ENCODE measurements at places on chromosomes 11 and 22.

- peak; percentile 70 for DNase-seq
These were observed 535 bp downstream of the AQP11 start for GRCh38 chr11:77590194-77590782.

GRCh38 chr11:2940147-2940920 is 11.1 kb upstream of the PHLDA2 start:
- no peak for DNase-seq

- DNase-seq: peak; percentile 78
These were observed at the start of gene RAC2 for GRCh38 chr22:37244114-37244921. TSS of gene RAC2 (minus strand) at chr22:37244269. CDS start at chr22:37244148, 121 bp downstream.

GRCh38 chr11:43874738-43875137 is 5.9 kb upstream of the ALKBH3 start:
- no peak for DNase-seq

GRCh38 chr22:23518376-23519187 is 61.5 kb downstream of the IGLL1 start:
- no peak for DNase-seq

DNA sequence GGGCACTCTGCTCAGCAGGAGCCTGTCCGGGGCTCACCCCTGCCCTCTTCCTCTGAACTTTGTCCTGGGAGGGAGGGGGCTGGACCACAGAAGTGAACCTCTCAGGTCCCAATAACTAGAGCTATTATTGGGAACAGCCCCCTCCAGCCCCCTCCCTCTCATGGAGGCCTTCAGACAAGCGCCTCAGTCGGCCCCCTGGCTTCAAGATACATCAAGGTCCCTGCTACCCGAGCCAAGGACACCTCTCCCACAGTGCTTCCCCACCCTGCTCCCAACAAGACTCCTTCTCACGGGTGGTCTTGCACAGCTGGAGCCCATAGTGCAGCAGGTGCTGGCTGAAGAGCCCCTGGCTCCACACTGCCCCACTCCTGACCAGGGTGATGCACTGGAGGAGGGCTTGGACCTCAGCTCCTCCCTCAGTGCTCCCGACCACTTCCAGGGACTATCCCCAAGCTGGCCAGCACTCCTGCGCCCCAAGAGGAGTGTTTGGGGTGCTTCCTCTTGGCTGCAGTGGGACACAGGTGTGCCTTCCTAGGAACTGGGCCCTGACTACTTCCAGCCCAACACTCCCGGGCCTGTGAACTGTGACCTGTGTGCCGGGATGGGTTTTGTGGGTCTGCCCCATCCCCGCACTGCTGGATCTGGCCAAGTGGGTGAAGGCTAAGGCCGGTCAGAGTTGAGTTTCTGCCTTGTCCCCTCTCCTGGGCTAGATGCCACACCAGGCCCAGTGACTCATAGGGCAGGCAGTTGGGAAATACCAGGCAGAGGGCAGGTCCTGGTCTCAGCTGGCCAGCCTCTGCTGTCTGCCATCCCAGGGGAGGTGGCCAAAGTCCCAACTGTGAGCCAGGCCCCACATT is 2.2 kb downstream of the PNPLA2 start:
- DNase-seq: no peak

DNA sequence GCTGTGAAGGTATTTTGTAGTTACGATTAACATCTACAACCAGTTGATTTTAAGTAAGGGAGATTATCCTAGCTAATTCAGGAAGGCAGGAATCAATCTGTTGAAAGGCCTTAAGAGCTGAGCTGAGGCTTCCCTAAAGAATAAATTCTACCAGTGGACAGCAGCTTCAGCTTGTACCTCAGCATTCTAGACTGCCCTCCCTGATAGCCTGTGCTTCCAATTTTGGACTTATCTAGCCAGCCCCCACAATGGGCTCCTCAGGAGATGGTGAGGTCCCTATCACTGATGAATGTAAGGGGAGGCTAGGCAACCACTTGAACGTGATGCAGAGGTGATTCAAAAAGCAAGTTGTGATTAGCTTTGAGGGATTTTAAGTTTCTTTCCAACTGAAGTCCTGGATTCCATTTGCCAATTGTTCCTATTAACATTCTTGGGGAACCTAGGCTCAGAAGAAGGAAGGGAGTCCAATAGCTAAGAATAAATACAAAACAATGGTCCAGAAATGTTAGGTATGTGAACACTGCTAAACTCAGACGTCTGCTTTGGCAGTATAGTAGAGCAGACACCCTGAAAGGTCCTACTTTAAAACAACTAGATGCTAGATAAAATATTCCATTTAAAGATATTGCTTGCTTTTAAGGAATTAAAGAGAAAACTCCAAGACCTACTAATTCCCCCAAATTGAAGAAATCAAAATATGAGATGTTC is 404.3 kb upstream of the TENM4 start:
- no peak for DNase-seq

DNA sequence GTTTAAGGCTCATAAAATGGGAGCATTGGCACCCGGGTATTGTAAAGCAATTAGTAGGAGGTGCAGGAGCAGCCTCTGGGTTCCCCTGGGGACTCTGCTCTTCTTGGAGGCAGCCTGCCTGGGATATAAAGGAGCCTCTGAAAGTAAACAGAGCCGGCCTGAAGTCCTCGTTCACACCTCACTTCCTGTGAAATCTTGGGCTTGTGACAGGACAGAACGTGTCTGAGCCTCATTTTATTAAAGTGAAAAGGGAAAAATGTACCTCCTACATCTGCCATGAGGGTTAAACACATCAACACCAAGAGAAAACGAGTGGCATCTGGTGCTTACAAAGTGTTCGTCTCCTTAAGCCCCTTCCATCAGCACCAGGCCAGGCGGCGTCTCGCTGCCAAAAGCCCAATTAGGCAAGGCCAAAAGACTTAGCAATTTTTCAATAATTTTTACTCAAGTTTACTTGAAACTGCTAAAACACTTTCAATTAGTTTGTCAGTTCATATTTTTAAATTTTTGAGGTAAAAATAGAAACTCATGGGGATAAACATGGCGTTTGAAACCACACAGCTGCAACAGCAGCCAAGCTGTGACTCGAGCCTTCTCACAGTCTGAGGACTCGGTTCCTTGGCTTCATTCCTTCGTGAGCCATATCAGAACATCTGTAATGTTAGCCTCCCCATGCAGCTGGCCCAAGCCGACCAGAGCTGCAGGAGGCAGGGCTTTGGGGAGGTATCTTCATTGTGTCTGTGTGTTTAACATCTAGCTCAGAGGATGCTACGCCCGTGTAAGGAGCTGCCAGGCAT is 33.6 kb downstream of the MAP6 start:
- peak; percentile 26 for DNase-seq

DNA sequence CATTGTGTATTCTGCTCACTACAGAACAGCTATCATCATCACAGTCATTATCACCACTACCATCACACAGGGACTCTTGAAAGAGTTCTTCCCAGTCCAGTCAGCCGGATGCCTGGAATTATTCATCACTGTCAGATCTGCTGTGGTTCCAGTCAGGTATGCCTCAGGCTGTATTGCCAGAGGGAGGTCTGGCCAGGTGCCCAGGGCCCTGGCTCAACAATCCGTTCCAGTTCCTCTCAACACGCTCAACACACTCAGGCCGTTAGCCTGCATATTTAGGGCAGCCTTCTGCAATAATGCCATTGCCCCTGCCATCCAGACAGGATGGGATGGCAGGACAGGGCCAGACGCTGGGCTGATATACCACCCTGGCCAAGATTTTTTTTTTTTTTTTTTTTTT is 28.6 kb upstream of the RASL10A start:
- peak; percentile 98 for DNase-seq

DNA sequence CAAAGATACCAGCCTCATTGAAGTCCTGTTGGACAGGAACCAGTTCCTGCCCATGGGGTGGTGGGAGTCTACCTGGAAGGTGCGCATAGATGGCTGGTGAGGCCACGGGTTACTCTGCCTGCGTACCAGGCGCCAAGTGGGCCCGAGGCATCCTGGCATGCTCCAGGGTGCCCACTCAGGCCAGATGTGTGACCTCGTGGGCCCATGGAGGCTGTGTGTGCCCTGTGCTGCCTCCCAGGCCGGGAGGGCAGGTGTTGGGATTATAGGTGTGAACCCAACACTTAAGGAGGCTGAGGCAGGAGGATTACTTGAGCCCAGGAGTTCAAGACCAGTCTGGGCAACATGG is 23.1 kb downstream of the TANGO2 start:
- no peak for DNase-seq

- DNase-seq: peak; percentile 50
These were observed 7.2 kb downstream of the POLD4 start for GRCh38 chr11:67345920-67346819.

- DNase-seq: no peak
These were observed 11.3 kb downstream of the POLDIP3 start for GRCh38 chr22:42603427-42603826.

- DNase-seq: no peak
These were observed 8.9 kb downstream of the MRTFA start for GRCh38 chr22:40627612-40628011.

DNA sequence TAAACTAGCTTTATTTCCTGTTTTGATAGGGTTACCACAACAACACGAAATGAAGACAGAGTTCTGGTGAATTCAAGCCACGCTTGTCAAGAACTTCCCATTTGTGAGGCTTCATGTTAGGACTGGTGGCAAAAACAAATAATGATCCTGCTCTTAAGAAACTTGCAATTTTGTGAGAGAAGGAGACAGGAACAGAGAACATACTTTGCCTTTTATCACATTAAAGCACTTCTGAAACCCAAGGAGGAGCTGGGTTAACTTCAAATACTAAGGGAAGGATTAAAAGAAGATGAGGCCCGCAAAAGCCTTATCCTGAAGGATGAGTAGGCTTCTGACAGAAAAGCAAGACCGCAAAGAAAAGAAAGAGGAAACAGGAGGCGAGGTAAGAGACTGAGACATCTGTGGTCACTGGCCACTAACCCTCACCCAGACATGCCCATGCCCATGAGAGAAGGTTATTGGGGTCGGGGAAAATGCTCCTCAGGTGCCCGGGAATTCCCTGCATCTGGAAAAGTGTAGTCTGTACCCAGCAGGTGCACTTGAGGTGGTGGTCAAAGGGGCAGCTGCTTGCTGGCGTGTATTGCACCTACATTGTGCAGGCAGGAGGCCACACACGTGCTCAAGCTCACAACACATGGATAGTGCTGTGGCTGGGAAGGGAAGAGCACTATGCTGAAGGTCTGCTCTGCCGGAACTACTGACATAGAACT is 50.5 kb downstream of the MAPK1 start:
- peak; percentile 95 for DNase-seq

DNA sequence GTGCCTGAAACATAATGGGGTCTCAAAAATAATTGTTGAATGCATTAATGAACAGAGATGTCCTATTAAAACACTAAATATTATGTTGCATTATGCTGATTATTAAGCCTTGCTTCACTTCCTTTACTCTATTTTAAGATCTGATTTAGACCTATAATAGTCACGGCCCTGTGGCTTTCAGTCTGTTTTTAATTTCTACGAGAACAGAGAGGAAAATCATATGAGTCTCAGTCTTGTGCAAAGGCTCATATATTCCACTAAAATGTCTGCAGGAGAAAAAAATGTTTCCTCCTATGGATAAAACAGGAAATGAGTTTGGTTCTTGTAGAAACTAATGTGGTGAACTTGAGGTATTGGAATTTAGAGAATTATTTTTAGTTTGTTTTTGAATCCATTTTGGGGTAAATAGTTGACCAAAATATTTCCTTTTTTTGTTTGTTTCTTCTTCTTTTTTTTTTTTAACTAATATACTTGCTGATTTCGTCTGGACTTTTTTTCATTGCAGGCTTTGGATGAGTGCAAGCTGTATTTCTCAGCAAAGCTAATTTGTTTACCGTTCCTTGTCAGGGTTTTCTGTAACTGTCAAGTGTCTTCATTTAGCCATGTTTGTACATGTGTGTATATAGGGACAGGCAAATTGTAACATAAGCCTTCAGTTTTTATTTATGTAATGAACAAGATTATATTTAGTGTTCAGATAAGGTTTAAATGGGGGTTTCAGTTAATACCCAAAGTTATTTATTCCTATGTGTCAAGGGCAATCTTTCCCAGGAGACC is 139.1 kb upstream of the DDI1 start:
- DNase-seq: peak; percentile 23

- no peak for DNase-seq
These were observed 38.7 kb upstream of the GNB1L start for GRCh38 chr22:19893363-19893762.

GRCh38 chr22:28983788-28984441 is 77.7 kb downstream of the C22orf31 start:
- peak; percentile 43 for DNase-seq

DNA sequence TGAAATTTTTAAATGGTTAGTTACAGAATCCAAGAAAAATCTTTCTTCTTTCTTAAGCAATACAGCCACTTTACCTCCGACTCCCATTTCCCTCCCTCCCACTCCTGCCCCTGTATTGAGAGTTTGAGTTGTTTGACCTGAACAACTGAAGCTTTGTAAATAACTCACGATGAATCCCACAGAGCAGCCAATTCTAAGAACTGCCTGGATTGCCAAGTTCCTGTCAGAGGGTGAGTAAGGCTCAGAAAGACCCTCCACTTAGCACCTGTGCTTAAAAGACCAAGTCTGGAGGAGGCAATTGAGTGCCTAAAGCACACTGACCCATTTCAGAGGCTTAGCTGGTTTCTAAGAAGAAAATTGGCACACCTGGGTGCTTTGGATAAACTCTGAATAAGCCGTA is 158.5 kb downstream of the MSANTD4 start:
- no peak for DNase-seq

- DNase-seq: no peak
These were observed 242.9 kb downstream of the NELL1 start for GRCh38 chr11:20912065-20912821.

- no peak for DNase-seq
These were observed 4.4 kb downstream of the CALCA start for GRCh38 chr11:14967581-14968243.

DNA sequence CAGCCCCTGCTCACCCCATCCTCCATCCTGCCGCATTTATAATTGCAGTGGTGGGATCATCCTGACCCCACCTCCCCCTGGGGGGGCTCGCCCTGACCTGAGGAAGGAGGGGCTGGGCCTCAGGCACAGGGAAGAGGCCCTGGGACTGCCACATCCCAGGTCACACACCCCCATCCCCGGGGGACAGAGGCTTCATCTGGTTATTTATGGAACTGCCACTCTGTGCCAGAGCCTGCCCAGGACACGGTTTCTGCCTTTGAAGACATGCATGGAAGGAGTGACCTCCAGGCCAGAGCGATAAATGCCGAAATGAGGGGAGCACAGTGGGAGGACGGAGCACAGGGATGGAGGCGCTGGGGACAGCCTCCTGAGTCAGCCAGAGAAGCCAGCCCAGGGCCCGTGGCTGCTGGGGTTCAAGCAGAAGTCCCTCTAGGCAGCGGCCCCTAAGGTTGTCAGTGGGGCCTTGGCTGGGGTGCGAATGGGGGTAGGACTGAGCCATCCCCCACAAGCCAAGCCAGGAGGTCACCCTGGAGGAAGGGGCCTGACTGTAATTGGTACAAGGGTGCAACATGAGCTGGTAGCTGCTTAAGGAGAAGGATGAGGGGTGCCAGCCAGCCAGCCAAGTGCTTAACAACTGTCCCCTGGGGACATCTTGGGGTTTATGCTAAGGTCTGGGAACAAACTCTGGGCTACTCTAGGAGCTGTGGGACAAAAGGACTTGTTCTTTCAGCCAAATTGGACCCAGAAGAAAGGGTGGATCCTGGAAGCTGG is 51.4 kb upstream of the SHISAL1 start:
- DNase-seq: no peak

DNA sequence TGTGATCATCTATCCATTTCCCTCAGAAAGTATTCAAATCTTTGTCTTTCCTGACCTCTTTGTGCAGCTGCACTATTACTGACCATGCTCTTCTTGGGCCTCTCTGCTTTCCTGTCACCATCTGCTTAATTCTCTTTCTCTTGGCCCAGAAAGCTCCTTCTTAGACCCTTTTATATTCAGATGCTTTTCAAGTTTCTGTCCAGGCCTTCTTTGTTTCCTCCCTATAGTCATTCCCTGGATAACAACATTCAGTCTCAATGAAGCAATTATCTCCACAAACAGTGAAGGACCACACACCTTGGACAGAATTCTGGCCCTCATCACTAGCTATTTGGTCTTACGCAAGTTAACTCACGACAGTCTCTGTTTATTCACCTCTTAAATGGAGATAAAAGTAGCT is 89.7 kb downstream of the LARGE2 start:
- no peak for DNase-seq

Data from iris pigment epithelial cell (primary cell).